ENCODE measurements at places on chromosomes 4 and X.

DNA sequence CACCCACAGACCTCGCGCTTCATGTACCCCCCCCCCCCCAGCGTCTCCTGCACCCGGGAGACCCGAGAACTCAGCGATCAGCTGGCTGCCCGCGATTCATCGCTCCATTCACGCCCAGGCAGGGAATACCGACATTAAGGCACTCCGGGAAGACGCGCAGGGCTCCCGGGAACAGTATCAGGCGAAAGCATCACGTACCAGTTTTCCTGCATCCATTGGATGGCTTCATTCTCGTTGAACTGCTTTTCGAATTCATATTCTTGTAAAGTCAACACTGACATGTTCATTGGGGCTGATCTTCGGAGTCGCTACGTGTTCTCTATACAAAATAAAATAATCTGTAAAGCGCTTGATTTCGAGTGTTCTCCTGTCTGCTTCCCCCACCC lies 373 bp downstream of the ELOVL6 start:
- DNase-seq, result peak; percentile 64

GRCh38 chr4:37475776-37476175 lies 210.4 kb downstream of the RELL1 start:
- no peak for DNase-seq

DNA sequence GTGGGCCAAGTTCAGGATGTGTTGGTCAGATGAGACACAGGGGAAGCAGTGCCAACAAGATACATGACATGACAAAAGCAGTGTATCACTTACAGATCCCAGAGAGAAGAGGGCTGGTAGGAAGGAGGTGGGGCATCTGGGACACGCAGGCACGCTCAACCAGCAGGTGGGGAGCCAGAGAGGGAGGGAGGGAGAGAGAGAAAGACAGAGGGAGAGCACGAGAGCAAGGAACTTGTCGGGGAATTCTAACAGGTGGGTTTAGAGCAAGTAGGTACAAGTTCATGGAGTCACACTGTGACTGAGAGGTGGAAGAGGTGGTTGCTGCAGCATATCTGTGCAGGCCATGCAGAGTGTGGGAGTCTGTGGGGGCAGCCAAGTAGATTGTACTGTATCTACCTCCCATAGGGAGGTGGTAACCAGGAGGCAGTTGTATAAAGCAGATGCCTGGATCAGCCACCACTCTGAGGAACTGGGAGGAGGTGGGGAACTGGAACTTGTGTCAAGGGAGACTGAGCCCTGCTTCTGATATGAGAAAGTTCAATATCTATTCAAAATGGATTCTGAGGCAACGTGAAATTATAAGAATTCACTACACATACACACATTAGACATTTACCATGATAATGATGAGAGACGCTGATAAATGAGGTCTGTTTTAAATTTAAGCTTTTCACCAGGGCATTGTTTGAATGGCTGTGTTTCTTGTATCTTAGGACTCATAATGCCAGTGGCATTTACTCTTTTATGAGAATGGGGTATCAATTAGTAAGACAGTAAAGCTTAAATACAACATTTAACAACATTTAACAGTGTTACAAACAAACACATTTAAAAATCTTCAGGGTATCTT lies 43.7 kb downstream of the BBS12 start:
- DNase-seq, result no peak

- peak; percentile 59 for DNase-seq
Measured at GRCh38 chr4:88158489-88159228, at the start of gene ABCG2. Gene ABCG2, minus strand, starts transcription at chr4:88158639. Its CDS starts 18,644 bp downstream, at chr4:88139995.

GRCh38 chr4:55530167-55530566 lies 16.5 kb downstream of the CLOCK start:
- DNase-seq, result no peak

DNA sequence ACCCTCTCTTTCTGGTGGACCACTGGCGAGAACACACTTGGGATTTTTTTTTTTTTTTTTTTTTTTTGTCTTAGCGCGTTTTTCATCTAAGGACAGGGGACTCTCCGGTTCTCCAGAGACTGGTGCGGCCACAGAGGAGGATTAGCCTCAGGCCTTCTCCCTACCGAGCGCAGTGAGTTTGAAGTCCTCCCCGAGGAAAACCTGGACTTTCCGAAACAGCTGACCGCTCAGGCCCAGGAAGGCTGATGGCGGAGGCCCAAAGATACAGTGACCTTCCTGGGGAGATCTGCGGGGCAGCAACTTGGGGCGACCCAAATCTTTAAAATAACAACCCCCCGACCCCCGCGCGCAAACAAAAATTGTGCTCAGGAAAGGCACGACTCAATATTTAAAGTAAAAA lies 9.2 kb downstream of the NKX3-2 start:
- DNase-seq, result no peak

GRCh38 chr4:75997081-75997480 lies 6.3 kb upstream of the SDAD1 start:
- DNase-seq, result no peak

DNA sequence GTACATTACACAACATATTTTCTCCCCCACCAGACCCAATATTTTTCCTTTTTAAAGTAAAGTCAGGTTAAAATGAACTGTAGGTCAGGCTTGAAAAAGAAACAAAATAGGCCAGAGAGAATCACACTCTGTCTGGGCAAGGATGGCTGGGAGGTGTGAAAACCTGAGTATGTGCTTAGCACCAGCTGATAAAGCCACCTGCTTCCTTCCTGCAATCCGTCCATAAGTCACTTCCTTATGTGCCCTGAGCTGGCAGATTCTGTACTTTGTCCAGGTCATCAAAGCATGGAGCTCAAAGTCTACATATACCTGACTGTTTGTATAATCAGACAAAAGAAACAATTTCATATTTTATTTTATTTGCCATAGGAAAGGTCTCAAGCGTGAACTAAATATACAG lies 37.7 kb downstream of the ANTXR2 start:
- no peak for DNase-seq

Measured in head of caudate nucleus (tissue), 42 donors.